ENCODE measurements at places on chromosomes 5 and 9. TPM values are rescaled to one million over a fixed set of nuclear protein-coding genes. Genes with fewer than 3 reads are reported as not detected.

DNA sequence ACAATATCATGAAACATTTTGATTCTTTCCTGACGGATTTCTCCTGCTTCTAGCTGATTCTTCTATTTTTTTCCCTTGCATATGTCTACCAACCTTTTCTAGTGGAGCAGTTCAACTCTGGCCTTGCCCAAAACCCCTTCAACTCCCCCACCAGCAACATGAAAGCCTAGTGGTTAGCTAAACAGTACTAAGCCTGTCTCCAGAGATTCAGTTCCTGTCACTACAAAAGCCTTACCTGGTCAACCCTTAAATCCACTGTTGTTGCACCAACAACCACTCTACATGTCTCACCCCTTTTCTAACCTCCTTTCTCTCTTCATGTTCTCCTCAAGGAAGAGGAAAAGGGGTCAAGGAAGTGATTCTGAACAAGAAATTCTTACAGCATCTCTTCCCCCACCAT lies 74.8 kb upstream of the PIK3R1 start:
- H3K36me3 ChIP-seq = peaks cover 1% of the 10 kb centered on the region
- H3K27ac ChIP-seq = no peak overlapping the region
- DNase-seq = no peak
- H3K4me1 ChIP-seq = peaks cover 5% of the 10 kb centered on the region
- no peaks in the 10 kb centered on the region for H3K27me3 ChIP-seq
- H3K4me3 ChIP-seq = no peak overlapping the region

- peaks cover 3% of the 10 kb centered on the region for H3K27me3 ChIP-seq
- no peak for DNase-seq
- no peak overlapping the region for H3K4me3 ChIP-seq
- no peak overlapping the region for H3K27ac ChIP-seq
Observed at GRCh38 chr5:94313696-94314095, 304.7 kb downstream of the KIAA0825 start.

DNA sequence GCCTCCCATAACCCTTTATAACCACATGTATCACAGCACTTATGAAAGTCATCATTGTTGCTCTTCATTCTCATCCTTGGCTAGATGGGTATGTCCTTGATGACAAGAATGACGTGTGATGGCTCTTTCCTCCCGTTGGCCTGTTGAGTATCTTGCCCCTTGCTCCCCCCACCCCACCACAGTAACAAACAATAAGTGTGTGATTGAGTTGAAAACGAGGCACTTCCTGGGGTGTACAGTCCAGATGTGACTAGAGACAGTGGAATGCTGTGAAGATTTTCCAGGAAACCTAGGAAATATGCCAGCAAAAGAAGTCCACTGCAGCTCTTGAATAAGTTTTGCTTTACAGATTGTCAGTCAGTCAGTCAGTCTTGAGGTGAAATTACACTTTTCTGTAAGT lies 262.5 kb downstream of the ELAVL2 start:
- no peaks in the 10 kb centered on the region for H3K36me3 ChIP-seq
- no peaks in the 10 kb centered on the region for H3K27me3 ChIP-seq
- DNase-seq = no peak
- H3K4me3 ChIP-seq = no peak overlapping the region
- H3K27ac ChIP-seq = no peak overlapping the region

Gene BSPRY
- 12.3 TPM for total RNA-seq
